ENCODE measurements at places on chromosomes 1 and 21. TPM values are rescaled to one million over a fixed set of nuclear protein-coding genes. Genes with fewer than 3 reads are reported as not detected.

GRCh38 chr1:20612221-20612746, 21.0 kb upstream of the PINK1 start:
- DNase-seq: peak; percentile 76

GRCh38 chr1:46585312-46585938, 18.6 kb downstream of the MKNK1 start:
- DNase-seq: no peak

DNA sequence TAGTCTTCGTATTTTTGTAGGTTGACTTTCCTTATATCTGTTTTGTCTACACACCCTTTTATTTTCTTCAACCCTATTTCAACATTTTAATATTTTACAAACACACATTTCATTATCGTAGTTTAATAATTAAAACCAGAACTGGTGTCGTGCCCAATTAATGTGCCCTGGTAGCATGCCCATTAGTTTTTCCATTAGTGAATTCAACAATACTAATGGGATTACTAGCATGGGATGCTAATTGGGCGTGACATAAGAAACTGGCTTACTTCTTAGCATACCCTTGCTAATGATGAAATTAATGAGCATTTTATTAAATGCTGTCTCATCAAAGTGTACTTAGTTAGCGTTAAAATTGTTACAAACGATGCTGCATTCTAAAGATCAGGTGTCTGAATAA, 332.7 kb downstream of the USH2A start:
- DNase-seq: no peak

Gene NT5C1A
- total RNA-seq: not detected

Gene RIMKLA
- total RNA-seq: not detected

- DNase-seq: peak; percentile 51
These were observed 60.9 kb upstream of the C1orf105 start for GRCh38 chr1:172359491-172359999.

DNA sequence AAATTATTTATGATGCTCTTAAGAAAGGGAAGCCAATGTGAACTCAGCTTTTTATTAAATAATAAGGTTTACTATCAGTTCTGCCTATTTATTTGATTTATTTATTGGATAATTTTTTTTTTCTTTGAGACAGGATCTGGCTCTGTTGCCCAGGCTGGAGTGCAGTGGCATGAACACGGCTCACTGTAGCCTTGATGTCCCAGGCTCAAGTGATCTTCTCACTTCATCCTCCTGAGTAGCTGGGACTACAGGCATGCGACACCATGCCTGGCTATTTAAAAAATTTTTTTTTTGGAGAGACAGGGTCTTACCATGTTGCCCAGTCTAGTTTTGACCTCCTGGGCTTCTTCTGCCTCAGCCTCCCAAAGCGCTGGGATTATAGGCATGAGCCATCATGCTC, 21.0 kb upstream of the DNAJC28 start:
- no peak for DNase-seq

Gene ATP1A4
- total RNA-seq: not detected

Gene ZC3H12A
- 24.2 TPM for total RNA-seq

- DNase-seq: peak; percentile 71
These were observed 256.3 kb upstream of the IRF2BP2 start for GRCh38 chr1:234866007-234866866.

GRCh38 chr1:12075195-12076114, 12.4 kb downstream of the TNFRSF8 start:
- DNase-seq: no peak

Gene SYCP1
- total RNA-seq: not detected

- no peak for DNase-seq
These were observed 417.7 kb upstream of the KAZN start for GRCh38 chr1:14180738-14181137.

Gene KIAA1614
- total RNA-seq: 0.79 TPM

DNA sequence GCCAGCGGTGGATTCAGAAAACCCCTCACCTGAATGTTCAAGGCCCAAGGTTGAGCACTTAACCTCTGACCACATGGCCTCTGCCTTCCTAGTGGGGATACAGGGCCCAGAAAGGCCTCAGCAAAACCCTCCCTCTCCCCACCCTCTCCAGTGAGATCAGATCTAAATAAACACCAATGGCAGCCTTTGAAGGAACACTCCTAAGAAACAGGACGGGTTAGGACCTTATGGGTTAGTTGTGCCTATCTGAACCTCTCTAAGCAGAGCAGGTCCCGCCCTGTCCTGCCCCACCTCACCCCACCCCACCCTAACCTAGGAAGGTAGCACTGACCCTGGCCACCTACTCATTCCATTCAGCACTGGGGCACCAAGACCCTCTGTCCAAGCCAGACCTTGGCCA, 7.9 kb upstream of the GRHL3 start:
- no peak for DNase-seq

- DNase-seq: no peak
These were observed 13.4 kb downstream of the PARP1 start for GRCh38 chr1:226394462-226394861.

Gene RAB4A
- 33.4 TPM for total RNA-seq
